ENCODE measurements at places on chromosomes 12 and 14. TPM values are rescaled to one million over a fixed set of nuclear protein-coding genes. Genes with fewer than 3 reads are reported as not detected.

The PMCH gene
- total RNA-seq: not detected

DNA sequence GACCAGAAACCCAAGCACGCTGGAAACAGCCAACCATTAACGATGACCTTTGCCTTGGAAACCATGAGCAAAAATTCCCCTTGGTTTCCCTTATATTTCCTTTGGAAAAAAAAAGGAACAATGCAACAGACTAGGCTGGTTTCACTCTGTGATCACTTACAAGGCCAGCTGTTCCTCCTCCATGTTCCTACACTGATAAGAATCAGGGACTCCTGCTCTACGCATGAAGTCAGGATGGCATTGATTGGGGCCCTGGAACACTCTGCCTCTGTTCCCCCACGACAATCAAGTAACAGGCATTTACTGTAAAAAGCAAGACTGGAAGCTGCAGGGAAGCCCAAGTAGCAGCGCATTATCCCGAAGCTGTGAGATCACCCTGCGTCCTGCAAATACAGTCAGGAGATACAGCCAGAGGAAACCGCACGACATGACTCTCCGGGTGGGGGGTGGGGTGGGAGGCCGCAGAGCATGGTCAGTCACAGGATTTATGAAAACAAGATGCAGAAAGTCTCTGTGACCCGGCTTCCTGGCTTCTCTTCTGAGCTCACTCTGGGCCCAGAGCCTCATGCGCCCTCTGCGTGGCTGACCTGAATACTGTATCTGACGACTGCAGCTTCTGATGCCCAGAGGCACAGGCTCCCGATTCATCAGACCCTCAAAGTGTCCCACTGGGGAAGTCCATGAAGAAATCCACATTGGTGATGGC lies 31.1 kb downstream of the SSH1 start:
- DNase-seq: peak; percentile 79

DNA sequence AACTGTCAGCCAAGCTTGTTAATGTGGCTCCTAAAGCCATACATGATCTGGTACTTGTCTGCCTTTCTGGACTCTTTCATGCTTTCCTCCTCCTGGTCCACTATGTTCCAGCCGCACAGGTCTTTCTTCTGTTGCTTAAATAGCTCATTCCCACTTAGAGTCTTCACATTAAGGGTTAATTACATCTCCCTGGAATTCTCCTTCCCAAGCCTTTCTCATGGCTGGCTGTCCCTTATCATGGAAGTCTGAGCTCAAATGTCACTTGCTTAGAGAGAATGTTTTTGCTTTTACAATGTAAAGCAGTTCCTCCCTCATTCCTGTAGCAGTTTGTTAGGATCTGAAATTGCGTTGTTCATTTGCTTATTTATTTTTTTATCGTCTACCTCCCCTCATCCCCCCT lies 199.6 kb downstream of the TRHDE start:
- DNase-seq: no peak

- no peak for DNase-seq
Measured at GRCh38 chr14:58690801-58691516, 53.2 kb downstream of the DACT1 start.

The FANCM gene
- total RNA-seq: 3.5 TPM

DNA sequence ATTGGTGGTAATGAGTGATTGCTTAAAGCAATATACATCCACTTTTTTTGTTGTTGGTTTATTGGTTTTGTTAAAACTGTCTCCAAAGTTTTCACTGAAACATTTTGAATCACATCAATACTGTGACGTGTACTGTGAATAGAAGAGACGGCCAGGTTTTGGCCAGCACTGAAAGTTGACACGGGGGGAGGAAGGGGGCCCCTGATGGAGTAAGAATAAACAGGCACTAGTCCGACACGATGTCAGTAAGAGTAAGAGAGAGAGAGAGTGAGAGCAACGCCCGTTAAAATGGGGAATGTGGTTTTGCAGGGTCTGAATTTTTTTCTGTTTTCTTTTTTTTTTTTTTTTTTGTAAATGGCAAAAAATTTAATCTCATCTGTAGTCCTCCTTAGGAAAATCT lies 14.7 kb downstream of the PEBP1 start:
- no peak for DNase-seq

DNA sequence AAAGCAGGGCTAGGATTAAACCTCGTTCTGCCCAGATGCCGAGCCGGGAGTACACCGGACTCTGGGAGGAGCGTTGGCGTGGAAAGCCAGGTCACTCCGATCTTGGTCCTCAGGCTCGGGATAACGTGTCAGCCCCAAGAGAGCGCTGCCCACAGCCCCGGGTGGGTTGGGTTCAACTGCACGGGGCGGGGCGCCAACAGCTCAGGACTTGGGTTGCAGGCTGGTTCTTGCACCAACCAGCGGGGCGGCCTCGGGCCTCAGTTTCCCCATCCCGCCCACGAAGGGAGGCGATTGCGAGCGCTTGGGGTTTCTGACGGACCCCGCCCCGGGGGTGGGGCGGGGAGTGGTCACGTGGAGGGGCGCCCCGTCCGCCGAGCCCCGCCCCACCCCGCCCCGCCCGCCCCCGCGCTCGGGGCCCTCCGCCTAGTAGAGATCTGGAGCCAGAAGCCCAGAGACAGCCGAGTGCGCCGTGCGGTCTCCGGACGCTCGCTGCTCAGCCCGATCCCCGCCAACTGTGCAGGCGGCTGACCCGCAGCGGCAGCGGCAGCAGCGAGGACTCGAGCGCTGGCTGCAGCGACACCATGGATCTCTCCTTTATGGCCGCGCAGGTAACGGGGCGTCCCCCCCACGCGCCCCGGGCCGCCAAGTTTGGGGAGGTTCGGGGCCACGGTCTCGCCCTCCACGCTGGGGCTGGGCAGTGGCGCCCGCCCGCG lies at the start of gene C14orf132:
C14orf132 (plus strand) TSS at position 443 of the 713 bp plus-strand sequence; CDS start at position 582, 139 bp downstream.
- DNase-seq: peak; percentile 73

The VWF gene
- 244 TPM for total RNA-seq

The FAM181A gene
- not detected for total RNA-seq

GRCh38 chr12:88416786-88417185 lies 163.5 kb downstream of the KITLG start:
- DNase-seq: no peak

- no peak for DNase-seq
Measured at GRCh38 chr12:57882575-57882974, 36.0 kb upstream of the CTDSP2 start.

Data from Right ventricle myocardium inferior (tissue), 1 donor.